ENCODE measurements at places on chromosomes 6 and 20.

DNA sequence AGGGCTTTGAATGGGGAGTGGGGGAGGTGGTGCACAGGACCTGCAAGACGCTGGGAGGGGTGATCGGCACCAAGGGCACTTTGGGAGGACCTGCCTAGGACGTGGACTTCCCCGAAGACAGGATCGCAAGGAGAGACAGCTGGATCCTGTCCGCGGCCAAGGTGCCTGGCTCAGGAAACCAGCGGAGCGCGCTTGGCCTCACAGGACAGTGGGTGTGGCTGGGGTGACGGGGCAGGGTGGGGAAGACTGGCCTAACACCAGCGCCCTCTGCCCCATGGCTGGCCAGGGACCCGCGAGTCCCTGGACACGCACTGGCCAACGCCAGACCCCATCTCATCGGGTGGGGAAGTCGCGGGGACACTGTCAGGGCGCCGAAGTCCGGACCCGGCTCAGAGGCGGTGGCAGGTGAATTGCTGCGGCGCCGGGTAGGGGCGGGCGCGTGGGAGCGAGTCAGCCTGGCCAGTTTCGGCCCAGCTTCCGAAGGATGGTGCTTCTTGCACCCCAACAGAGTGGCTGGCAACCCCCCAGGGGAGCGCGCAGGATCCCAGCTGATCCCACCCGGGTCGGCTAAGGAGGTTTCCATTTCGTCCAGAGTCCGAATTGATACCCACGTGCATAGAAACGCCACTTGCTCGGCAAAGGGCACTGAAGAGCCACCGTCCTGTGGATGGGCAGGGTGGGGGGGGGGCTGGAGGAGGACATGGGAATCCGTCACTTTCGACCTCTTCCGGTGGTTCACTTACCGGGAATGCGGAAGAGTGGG, 785 bp upstream of the THBD start:
- no peak for DNase-seq

- DNase-seq = no peak
Observed at GRCh38 chr6:4352322-4352669, 216.9 kb upstream of the ECI2 start.

- DNase-seq = no peak
Observed at GRCh38 chr6:119506631-119507174, 157.1 kb upstream of the MAN1A1 start.

DNA sequence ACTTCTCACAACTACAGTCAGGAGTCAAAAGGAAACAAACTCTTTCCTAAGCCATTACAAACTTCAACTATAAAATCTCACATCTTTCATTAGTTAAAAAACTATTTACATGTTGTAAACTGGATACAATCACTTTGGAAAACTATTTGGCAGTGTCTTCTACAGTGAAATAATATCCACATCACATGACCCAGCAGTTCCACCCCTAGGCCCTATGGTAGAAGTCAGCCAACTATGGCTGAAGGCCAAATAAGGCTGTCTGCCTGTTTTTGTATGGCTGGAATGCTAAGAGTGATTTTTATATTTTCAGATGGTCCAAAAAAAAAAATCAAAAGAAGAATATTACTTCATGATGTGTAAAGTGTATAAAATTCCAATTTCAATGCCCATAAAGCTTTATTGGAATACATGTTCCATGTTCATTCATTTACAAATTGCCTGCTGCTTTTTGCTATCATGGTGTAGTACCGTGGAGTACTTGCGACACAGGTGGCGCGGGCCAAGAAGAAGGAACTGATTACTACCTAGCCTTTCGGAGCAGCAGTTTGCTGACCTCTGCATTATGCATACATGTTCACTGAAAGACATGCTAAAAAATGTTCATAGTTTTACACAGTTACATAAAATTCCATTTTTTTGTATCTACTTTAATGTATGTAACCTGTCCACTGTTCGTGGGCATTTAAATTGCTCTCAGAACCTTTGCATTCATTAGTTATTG, 129.0 kb downstream of the KIF16B start:
- DNase-seq = no peak

GRCh38 chr6:86192123-86192522, 549.4 kb upstream of the SYNCRIP start:
- peak; percentile 48 for DNase-seq

- DNase-seq = no peak
Observed at GRCh38 chr6:49082611-49083010, 380.4 kb downstream of the MMUT start.

DNA sequence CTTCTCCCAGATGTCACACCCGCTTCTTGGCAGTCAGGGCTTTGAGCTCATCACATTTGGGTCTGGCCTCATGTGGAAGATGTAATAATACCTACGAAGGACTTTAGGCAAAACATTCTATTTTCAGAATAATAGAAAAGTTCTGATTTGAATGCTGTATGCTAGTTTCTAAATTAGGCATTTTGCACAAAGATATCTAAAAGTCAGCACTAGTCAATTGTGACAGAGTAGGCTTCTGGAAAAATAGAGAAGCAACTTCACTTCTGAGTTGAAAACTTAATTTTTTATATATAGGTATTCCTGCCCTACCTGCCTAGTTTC, 38.3 kb upstream of the CD2AP start:
- no peak for DNase-seq

- DNase-seq = no peak
Observed at GRCh38 chr6:31579119-31579505, 3.1 kb downstream of the LTB start.

GRCh38 chr6:119277052-119277451, 72.5 kb downstream of the MAN1A1 start:
- no peak for DNase-seq

DNA sequence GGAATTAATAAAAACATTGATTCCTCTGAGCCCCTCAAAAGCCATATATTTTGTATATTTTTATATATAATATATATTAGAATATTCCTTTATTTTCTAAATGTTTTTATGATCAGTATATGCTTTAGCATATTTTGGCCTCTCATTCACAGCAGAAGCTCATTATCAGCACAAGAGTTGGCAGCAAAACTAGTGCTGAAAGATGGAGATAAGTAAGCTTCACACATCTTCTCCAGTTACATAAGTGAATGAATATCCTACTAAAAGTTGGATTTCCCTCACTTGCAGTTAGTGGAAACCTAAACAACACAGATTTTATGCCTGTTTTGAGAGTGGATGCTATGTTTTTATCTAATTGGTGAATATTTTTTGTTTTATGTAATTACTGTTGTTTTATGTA, 1303.8 kb upstream of the ADGRB3 start:
- no peak for DNase-seq

GRCh38 chr20:5718896-5719595, 31.2 kb upstream of the SHLD1 start:
- DNase-seq = no peak

- no peak for DNase-seq
Observed at GRCh38 chr20:32823737-32824588, 4.2 kb downstream of the MAPRE1 start.

DNA sequence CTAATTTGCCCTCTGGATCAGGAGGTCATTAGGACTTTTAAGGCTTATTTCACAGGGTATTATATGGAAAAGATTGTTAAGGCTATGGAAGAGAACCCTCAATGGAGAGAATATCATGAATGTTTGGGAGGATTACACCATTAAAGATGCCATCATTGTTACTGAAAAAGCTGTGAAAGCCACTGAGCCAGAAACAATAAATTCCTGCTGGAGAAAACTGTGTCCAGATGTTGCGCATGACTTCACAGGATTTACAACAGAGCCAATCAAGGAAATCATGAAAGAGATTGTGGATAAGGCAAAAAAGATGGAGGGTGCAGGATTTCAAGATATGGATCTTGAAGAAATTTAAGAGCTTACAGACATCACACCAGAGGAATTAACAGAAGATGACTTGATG, 798.3 kb upstream of the SLC35B3 start:
- no peak for DNase-seq

GRCh38 chr6:161686655-161687054, 412.8 kb upstream of the AGPAT4 start:
- DNase-seq = no peak

DNA sequence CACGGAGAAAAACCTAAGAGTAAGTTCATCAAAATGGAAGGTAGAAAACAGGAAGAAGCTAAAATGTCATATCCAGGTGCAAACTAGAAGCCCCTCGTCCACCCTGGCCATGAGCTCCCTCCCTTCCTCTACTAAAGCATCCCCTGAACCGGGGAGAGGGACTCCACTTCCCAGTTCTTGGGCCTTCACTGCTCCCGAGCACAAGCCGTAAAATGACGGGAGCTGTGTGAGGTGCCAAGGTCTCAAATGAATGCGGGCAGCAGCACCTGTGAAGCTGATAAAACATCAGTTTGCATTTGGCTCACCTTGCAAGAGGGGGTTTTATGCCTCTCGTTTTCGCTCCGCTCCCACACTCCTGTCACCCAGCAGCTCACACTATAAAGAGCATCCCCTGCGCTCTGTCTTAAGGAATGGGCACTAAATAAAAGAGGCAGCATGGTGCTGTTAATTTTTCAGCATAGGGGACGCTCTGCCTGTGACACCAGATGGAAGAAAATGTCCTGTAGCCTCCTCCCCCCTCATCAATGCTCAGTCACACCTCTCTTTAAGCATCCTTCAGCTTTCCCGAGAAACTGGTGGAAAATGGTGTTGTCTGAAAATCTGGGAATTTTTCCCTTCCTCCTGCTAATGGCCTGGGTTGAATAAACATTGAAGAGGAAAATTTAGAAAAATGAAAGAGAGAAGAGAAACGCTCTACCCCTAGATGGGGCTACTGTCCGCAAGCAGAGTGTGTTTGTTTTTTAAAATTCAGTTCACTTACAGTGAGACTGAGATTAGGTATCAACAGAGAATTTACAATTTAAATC, 563.0 kb upstream of the AGPAT4 start:
- DNase-seq = no peak

GRCh38 chr6:84772428-84773132, 8.2 kb upstream of the TBX18 start:
- DNase-seq = no peak

DNA sequence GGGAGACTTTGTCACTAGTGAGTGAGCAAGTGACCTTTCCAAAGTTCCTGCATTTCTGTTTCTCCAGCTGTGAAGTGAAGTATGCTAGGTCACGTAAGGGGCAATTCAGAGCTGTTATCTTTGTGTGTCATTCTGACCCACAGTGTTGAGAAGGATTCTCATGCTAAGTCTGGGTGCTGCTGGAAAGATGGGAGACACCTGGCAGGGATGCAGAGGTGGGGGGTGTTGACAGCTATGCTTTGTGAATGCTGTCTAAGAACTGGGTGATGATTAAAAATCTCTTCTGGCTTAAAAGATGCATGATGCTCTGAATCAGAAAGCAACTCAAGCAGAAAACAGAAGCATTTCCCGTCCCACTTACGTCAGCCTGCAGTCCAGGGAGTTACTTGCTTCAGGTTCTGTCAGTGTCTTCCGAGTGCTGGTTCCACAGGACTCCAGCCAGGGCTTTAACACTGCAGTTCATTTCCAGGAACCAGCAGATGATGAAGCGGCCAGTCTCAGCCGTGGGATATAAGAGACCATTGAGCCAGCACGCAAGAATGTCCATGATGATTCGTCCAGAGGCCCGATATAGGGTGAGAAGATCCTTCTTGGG, 30.9 kb upstream of the ASXL1 start:
- DNase-seq = no peak

- DNase-seq = no peak
Observed at GRCh38 chr6:142187209-142187608, 40.1 kb downstream of the VTA1 start.

- no peak for DNase-seq
Observed at GRCh38 chr6:158309814-158310213, 2.5 kb upstream of the TULP4 start.

DNA sequence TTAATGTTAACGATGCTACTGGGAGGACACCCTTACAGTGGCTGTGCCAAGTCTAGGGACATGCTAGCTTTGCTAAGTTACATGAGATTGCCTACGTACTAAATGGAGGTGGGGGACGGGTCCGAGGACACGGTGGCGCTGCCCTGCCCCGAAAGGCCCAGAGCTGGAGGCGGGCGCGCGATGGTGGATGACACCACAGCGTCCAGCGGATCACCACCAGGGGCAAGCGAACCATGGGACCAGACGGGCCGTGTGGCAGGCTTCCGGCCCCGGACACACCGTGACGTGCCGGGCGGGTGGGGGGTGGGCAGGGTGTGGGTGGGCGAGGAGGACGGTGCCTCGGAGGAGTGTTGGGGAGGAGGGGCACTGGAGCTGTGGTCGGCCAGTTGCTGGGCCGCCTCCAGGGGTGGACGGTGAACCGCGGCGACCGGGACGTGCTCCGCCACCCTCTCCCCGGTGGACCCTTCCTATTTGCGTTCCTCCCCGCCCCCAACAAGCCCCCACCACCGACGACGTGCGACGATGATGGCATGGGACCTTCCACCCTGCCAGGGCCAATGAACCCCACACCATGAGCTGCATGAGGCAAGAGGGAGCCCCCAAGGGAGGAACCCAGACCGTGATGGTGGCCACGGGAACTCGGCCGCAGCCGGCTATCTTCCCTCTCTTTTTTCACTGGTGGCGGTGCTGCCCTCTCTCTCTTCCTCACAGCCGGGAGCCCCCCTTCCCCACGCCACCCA, 773.3 kb upstream of the DEFB115 start:
- DNase-seq = no peak

DNA sequence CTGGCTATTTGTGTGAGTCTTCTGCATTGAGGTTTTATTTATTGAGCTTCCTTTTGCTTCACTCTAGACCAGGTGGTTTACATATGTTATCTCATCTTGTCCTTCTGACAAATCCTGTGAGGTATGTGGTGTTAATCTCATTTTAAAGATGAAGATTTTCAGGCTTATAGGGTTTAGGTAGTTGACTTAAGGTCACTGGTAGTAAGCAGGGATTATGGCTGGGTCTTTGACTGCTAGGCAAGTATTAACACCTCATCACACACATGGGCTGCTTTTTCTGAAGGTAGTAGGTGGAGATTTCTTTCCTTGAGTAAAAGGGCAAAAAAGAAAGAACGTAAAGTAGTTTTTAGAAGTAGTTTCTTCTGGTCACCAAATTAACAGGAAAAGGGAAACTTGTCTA, 72.6 kb downstream of the CDKAL1 start:
- no peak for DNase-seq

DNA sequence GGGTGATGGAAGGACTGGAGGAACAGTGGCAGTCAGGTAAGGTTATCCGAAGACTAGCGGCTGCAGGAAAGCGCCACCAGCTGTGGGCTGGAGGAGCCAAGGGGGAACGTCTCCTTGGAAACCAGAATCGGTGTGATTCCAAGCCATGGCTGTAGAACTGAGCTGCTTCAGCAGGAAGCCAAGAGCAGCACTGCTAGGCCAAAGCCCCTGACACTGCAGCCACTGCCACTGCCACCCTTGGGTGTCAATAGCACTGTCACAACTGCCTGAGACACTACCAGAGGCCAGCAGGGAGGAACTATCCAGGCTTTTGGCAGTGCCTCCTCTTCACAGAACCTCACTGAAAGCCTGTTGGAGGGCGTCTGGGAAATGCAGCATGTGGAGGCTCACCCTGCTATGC, 289.6 kb upstream of the SUPT3H start:
- no peak for DNase-seq
